ENCODE measurements at places on chromosomes 11 and 22.

DNA sequence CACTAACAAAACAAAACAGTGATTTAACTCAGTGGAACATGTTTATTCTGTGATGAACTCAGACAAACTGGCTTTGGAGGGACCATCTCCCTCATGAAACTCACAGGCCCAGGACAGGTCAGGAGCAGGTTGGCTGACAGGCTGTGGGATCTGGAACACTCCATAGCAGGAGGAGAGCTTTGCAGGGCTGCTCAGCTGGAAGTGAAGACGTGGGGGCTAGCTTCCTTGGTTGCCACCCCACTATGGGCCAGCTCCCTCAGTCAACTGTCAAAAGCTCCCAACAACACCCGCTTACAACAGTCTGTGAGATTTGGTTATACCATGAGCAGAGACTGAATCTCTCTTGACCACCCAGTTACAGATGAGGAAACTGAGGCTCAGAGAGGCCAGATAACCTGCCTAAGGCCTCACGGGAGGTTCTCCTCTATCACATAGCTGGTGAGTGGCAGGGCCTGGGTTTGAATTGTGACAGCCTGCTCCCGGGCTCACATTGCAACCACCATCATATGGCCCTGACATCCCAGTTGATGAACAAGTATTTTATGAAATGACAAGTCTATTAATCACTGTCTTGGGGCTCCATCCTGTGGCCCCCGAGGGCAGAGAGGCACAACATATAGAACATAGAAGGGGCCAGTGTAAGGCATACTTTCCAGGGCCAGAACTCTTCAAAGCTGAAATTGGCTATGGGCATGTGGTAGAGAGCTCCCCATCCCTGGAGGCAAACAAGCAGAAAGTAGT lies 473.4 kb downstream of the MN1 start:
- DNase-seq = no peak

DNA sequence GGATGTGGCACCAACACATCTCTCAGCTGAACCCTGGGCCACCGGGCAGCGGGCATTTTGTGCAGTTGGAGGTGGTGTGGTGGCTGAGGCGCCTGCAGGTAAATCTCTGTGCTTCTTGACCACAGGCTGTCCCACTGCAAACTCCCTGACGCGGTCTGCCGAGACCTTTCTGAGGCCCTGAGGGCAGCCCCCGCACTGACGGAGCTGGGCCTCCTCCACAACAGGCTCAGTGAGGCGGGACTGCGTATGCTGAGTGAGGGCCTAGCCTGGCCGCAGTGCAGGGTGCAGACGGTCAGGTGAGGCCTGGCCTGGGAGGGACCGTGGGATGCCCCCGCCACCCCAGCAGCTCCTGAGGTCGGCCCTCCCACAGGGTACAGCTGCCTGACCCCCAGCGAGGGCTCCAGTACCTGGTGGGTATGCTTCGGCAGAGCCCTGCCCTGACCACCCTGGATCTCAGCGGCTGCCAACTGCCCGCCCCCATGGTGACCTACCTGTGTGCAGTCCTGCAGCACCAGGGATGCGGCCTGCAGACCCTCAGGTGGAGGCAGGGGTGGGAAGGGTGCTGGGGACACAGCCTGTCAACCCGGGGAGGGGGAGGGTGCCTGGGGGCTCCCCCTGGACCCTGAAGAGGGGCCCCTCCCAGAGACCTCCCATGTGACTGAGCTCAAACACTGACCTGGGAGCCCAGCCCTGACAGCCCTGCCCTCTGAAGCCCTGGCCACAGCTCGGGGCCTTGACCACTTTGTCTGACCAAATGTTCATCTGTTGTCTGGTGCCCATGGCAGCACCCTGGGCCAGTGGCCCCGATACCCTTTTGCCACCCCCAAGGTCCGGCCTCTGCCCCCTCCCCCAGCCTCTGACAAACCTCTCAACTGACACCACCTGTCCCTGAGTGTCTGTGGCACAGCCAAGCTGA lies 4.6 kb upstream of the PGGHG start:
- no peak for DNase-seq

DNA sequence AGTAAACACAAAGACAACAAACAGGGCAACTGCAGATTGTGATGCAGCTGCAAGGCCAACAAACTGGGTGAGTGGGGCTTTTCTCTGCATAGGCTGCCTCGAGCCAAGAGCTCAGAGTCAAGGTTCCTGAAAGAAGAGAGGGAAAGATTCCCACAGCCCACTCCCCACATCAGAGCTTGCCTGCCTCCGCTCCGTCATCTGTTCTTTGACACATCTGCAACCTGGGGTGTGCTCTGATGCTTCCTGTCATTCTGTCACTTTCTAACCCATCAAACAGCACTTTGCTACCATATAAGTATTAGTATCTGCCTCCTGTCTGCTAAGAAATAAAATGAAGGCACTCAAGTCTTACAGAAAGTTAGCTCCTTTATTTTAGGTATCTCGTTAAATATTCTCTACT lies 46.9 kb downstream of the C22orf31 start:
- no peak for DNase-seq

GRCh38 chr22:19438298-19438697 lies 6.0 kb downstream of the MRPL40 start:
- DNase-seq = no peak

DNA sequence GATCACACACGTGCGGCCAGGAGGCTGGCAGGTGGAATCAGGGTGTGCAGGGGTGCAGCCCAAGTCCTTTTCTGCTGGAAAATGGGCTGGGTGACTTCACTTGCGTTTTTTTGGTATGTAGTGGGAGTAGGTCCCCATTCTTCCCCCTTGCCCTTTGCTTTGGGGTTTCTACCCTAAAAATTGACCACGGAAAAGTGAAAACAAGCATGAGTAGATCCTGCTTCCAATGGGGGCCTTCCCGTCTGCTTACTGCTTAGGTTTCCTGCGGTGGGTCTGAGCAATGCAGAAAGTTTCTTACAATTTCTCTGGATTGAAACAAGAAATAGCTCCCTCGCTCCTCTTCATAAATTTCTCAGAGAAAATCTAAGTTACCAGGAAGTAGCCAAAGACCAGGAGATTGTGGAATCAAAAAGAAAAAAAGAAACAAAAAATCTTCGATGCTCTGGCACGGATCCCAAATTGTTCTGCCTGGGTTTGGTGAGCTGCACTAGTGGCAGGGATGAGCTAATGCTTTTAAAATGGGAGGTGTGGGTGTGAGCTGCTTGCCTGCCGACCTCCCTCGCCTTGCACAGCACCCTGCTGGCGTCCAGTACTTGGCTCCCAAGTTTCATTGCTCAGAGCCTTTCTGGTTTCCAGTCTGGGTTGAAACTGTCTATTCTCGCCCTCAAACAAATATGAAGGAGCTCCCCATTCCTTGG lies 2.4 kb downstream of the TIMP3 start:
- DNase-seq = no peak

DNA sequence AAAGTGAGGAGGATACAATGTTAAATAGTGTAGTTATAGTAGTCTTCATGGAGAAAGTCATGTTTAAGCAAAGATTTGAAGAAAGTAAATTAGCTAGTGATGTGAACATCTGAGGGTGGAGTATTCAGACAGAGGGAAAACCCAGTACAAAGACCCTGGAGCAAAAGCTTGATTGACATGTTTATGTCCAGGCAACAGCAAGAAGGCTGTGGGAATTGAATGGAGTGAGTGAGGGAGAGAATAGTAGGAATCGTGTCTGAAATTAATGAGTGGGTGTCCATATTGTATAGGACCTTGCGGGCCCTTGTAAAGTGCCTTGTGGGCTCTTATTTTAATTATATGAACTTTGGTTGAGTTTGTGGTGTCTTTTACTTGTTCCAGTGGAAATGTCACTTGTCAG lies 424.1 kb upstream of the KIRREL3 start:
- DNase-seq = no peak

DNA sequence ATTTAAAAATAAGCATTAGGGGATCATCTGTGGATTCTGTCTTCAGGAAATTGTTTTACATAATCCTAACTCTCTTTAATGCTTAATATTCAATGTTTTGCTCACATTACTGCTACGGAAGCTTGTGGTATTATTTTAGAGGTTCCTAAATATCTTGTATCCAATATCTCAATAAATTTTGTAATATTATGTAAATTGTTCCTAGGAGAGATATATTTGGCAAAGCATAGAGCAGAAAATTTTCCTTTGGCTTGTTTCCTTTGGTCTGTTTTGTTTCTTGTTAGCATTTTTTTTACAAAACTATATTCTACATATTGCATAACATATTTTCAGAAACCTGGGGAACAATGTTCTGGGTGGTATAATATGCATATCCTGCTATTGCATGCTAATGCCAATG lies 144.8 kb downstream of the GRIA4 start:
- no peak for DNase-seq

GRCh38 chr11:45607995-45608394 lies 57.4 kb downstream of the CHST1 start:
- no peak for DNase-seq

DNA sequence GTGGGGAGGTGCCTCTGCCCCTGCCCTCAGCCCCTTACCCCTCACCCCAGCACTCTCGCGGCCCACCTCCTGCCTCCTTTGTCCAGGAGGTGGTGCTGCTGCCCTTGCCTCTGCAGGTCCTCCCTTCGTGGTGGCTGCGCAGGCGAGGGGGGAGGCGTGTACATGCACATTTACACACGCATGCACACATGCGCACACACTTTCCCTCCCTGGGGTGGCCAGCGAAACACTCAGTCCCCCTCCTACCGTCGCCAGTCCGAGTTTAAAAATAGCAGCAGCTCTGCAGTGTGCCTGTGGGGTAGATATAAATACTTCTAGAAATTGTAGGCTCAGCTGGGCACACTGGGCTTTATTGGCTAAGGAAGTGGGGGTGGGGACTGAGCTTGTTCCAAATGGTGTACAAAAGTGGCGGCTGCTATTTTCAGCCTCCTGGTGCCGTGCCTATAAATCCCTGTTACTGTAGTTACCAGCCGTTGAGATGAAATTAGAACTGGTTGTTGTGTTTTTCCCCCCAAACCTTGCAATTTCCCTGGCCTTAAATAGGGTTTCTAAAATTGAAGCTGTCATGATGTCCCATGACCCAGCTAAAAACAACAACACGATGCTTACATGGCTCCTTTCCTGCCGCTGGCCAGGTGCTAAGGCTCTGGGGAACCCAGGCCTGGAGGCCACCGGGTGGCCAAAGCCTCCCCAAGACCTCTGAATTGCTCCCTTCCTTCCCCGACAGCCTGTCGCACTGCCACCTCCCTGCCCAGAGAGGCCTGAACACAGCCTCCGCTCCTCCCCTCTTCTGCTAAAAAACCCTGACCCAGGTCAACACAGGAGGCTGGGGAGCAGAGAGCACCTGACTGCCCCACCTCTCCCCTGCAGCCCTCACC lies 12.4 kb downstream of the PICK1 start:
- peak; percentile 83 for DNase-seq

DNA sequence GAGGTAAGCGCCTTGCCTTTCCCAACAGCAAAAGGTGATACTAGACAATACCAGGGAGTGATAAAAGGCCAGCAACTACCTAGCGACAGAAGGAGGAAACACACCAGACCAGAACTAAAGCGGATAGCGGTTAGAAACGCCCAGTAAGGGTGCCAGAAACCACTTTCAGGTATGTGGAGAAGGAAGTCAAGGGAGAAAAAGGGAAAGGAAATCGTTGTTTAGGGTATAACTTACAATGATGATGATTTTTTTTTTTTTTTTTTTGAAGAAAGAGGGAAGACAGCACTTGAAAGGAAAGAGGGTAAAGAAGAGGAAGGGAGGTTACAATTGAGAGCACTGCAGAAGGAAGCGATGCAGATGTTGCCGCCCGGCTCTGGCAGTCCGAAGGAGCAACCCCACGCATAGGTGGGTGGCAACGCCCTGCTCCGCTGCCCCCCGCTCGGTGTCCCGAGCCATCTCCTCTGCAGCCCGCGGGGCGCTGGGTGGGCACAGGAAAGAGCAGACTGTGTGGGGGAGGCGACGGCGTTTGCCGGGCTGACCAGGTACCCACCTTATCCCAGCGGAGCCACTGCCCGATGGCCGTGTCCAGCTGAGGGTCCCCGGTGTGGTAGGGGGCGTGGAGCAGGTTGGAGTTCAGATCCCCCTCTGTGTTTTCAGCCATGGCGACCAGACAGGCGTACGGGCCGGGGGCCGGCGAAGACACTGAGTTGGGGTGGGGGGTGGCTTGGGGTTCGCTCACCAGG lies 561 bp downstream of the PGM2L1 start:
- DNase-seq = no peak

GRCh38 chr11:116869610-116870009 lies 32.2 kb upstream of the APOA1 start:
- no peak for DNase-seq

DNA sequence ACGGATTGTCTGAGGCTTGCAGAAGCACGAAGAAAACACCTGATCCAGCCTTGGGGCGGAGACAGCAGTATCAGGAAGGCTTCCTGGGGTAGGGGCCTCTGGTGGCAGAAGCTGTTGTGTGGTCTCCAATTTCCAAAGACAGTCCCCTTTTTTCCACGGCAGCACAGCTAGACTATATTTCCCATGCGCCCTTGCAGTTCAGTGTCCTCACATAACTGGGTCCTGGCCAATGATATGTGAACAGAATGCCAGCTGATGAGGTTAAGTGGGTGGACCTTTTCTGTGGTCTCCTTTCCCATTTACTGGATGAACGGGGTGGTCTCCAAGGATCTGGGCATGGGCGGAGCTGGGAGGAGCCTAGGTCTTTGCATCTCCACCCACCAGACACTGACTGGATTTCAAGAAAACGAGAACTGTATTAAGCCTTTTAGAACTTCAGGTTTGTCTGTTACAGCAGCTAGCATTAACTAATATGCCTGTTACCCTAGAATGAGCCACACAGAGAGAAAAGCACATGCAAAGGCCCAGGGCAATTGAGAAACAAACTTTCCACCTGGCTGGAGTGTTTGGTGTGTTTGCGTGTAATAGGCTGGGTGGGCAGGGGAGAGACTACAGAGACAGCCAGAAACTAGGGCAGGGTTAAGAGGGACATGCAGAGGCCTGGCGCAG lies 6.2 kb downstream of the GAL3ST1 start:
- no peak for DNase-seq

GRCh38 chr11:75246006-75246670 lies 5.6 kb downstream of the TPBGL start:
- DNase-seq = no peak

- peak; percentile 56 for DNase-seq
Measured at GRCh38 chr11:13963169-13963948, 836 bp downstream of the SPON1 start.

GRCh38 chr11:26958702-26959049 lies 35.2 kb upstream of the FIBIN start:
- DNase-seq = no peak

GRCh38 chr11:35567737-35568465 lies 42.5 kb upstream of the PAMR1 start:
- no peak for DNase-seq

GRCh38 chr11:107307991-107308390 lies 149.6 kb downstream of the CWF19L2 start:
- DNase-seq = no peak

- DNase-seq = no peak
Measured at GRCh38 chr11:64697663-64698375, 25.2 kb downstream of the NRXN2 start.

DNA sequence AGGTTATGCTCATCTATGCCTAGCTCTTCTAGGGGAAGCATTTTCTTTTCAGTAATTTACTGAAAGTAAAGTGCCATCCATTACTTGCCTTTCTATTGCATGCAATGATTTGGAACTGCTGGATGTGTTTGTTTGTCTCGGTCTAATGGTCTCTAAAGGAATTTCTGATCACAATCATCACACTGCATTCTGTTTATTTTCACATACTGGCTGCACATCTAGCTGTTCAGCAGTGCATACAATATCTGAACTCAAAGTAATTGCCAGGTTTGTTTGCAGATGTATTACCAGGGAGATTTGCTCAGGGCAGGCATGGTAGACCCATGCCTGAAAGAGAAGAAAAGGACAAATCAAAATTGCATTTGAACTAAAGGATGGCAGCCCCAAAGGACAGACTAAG lies 36.4 kb upstream of the CWF19L2 start:
- DNase-seq = no peak

GRCh38 chr11:75601494-75601893 lies 39.4 kb downstream of the SERPINH1 start:
- no peak for DNase-seq

GRCh38 chr11:69355346-69355940 lies 61.5 kb downstream of the MYEOV start:
- DNase-seq = no peak

Measured in head of caudate nucleus (tissue), 42 donors.